ENCODE measurements at places on chromosomes 2 and 18.

DNA sequence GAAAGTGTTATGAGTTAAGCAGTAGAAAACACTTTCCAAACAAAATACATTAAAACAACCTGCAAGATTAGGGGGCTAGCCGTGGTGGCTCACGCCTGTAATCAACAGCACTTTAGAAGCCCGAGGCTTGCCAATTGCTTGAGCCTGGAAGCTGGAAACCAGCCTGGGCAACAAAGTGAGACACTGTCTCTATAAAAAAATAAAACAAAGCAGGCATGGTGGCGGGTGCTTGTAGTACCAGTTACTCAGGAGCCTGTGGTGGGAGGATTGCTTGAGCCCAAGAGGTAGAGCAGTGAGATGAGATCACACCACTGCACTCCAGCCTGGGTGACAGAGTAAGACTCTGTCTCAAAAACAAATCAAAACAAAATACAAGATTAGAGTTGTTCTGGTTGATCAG is 208.3 kb downstream of the ERBB4 start:
- no peak for DNase-seq

DNA sequence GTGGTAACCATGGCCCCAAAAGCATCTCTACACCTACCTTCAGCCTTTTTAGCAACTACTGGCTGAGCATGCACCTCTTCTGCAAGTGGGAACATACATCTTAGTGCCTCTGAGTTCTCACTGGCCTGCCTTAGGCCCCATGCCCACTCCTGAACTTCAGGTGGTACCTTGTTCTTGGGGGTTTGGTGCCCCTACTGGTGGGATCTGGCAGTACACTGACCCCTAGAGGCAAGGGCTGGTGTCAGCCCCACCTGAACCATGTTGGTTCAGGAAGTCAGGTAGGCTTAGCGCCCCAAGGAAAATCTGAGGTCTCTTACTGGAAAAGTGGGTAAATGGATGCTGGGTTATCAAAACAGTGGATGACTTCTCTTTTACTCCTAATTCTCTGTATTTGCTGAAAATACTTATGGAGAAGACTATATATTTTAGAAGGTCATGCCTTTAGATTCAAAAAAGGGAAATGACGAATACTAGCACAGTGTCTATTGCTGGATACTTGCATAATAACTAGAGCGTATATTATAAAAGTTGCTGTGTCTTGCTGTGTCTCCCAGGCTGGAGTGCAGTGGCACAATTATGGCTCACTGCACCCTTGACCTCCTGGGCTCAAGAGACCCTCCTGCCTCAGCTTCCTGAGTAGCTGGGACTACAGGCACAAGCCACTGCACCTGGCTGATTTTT is 84.6 kb downstream of the RAB31 start:
- no peak for DNase-seq

DNA sequence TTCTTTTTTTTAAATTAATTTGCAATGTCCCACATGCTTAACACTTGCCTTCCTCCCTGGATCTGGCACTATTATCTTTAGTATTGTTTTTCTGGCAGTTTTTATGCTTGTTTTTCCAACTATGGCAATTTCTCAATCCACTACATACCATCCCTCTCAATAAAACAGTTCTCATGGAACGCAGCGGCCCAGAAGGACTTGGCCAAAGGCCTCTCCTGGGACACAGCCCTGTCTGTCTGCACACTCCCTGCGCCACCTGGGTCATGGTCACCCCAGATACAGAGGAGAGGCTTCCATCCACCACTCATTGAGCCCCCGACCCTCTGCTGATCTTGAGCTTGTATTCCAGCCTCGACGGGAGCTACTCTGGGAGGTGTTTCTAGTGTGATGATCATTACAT is 91.2 kb downstream of the TWIST2 start:
- DNase-seq: no peak

DNA sequence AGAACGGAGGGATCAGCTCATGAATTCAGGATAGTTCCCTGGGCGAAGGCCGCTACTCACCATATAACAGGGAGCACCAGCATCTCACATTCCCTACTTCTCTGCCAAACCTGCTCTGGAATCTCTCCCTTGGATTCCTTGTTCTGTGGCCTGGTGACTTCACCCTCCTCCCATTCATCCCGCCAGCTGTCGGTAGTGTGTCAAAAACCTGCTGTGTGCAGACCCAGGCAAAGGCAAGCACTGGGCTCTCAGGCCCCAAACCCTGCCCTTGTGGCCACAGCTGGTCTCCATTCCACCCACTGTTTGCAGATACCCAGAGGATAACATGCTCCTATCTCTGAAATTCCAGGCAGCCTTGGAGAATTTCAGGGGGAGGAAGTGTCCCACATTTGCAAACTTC is 151.6 kb downstream of the CAPN13 start:
- no peak for DNase-seq

GRCh38 chr2:71583876-71584275 is 130.5 kb downstream of the DYSF start:
- no peak for DNase-seq

GRCh38 chr2:208985644-208986043 is 438.2 kb upstream of the MAP2 start:
- DNase-seq: peak; percentile 13

DNA sequence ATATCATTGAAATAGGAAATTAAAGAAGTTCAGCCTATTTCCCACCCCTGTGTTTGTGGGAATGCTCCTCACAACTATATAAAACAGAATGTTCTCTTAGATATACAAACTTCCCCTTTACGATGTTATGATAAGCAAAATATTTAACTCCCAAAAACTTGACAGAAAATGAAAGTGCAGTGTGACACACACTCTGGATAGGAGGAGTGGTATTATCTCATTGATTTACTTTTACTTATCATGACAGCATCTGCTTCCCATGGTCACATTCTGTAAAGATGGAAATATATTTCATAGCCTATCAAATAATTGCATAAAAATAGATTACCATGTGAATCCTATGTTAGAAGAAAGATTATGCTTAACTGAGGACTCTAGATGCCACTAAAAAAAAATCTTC is 96.6 kb upstream of the STK17B start:
- no peak for DNase-seq

DNA sequence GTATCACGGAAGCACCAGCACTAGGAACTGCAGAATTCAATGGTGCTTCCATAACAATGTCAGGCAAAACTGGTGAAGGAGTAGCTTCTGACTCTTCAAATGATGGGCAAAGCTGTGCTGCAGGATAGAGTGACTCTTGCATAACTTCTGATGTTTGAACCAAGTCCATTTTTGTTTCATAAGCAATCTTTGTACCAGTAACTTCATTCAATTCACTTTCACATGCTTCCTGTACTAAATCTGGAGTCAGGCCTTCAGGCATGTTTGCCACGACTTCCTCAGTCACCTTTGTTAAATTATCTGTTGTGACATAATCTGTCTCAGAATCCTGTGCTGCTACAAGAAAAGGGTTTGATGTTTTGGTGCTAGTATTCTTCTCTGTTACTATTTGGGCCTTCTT is 24.0 kb downstream of the RTN4 start:
- no peak for DNase-seq

GRCh38 chr2:88560619-88561307 is 66.5 kb downstream of the EIF2AK3 start:
- no peak for DNase-seq

GRCh38 chr2:157596992-157597681 is 31.5 kb downstream of the ACVR1C start:
- no peak for DNase-seq

DNA sequence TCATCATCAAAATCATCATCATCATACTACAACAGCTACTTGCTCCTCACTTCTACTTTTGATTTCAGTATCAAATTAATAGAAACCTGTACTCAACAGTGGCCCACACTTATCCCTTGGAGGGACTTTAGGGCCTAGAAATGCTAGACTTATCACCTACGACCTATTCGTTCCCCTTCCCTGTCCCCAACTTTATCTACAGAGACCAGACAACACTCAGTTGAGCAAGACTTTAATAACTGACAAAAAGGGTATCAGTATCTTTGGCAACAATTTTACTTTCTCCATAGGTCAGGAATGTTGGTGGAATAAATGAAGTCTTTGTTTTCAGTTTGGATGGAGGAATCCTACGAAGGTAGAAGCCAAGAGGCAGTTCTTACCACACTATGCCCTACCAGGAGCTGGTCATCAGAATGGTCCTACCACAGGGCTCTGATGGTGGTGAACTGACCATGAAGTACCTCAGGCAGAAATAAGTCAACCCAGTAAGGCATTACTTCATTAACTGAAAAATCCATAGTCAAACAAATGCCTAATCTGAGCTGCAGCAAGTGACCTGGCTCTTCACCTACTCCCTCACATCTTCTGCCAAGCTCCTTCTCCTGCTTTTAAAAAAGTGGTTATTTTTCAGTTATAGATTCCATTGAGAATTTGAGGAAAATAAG is 26.6 kb downstream of the MBD2 start:
- DNase-seq: no peak

- no peak for DNase-seq
Measured at GRCh38 chr2:100580367-100581276, 17.8 kb downstream of the PDCL3 start.

- DNase-seq: no peak
Measured at GRCh38 chr2:232142049-232142448, 180.5 kb downstream of the DIS3L2 start.

DNA sequence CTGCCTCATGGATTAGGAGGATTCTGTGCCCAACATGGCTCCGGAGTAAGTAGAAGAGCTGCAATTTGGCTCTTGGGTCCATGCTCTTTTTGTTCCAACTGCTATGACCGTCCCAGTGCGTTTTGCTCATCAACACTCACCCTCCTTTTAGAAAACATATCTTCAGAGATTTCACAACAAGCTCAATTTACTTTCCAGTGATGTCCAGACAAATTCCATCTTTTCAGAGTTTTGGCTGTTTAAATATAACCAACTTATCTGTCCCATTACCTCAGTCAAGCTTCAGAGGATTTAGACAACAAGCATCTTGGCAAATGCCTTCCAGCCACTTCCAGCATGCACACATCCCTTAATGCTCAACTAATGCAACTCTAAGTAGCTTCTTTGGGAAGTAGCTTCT is 6.9 kb upstream of the SLC14A2 start:
- DNase-seq: no peak

DNA sequence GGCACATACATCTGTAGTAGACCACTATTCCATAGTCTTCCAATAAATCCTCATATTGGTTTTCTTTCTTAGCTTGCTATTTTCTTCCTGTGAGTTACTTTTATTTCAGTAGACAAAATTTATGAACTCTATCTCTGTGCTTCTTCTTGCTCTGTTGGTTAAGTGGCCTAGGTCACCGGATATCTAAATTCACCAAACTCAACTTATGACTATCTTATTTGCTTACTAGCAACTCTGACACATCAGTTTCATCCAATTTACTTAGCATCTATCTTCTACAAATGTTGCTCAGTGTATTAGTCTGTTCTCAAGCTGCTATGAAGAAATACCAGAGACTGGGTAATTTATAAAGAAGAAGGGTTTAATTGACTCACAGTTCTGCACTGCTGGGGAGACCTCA is 432.5 kb upstream of the FSIP2 start:
- no peak for DNase-seq

- DNase-seq: no peak
Measured at GRCh38 chr2:214899751-214900150, 90.3 kb upstream of the BARD1 start.

DNA sequence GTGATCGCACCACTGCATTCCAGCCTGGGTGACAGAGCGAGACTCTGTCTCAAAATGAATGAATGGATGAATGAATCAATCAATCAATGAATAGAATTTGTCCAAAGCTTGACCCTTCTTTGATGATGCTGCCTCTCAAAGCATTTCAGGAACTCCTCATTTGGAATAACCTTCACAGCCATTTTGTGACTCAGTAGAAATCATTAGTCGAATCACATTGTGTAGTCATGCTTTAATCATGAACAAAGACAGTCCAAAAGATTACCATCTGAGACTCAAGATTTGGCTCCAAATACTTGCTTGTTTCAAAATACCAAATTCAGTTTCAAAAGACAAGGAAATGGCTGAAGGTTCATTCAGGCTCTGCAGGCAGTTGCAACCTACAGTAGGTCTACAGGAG is 83.1 kb downstream of the VWA3B start:
- no peak for DNase-seq

- DNase-seq: no peak
Measured at GRCh38 chr2:109150559-109150958, 21.6 kb downstream of the SH3RF3 start.

DNA sequence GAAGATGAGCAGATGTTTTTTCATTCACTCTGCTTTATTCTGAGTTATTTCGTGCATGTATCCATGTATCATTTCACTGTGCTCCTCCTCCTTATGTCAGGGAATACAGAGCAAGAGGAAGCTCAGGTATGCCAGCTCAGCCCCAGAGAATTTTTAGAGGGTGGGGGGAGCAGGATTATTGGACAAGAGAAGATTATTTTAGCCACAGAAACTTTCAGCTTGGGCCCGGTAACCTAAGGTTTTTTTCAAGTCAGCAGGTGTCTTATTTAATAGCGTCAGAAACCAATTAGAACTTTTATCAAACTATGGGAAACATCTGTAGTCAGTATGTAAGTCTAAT is 232.9 kb upstream of the SIX3 start:
- no peak for DNase-seq

- no peak for DNase-seq
Measured at GRCh38 chr18:12750076-12750714, 47.4 kb downstream of the PSMG2 start.

DNA sequence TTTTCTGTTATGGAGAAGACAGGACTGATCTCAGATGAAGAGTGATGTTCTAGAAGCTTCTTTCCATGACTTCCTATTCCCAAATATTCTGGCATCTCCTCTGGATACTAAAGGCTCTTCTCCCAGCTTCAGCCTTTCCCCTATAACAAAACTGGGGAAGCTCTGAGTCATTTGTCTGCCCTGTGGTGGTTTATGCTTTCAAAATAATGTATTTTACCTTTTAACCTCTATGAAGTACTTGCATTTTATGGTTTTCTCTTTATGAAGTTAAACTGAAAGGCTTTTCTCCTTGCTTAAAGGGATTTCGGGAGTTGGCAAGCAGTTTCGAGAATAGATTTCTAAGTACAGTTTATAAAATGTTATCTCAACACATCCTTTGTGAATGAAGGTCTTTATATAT is 104.4 kb downstream of the TANC1 start:
- no peak for DNase-seq

GRCh38 chr18:67143028-67143427 is 373.5 kb downstream of the DSEL start:
- DNase-seq: no peak

- no peak for DNase-seq
Measured at GRCh38 chr2:81396417-81397019, 1092.0 kb upstream of the LRRTM1 start.

All from epithelial cell of proximal tubule (primary cell).